ENCODE measurements at places on chromosomes 16 and 17. TPM values are rescaled to one million over a fixed set of nuclear protein-coding genes. Genes with fewer than 3 reads are reported as not detected.
A peak's percentile ranks its signal among the peaks of the same experiment; 100 is the strongest.

DNA sequence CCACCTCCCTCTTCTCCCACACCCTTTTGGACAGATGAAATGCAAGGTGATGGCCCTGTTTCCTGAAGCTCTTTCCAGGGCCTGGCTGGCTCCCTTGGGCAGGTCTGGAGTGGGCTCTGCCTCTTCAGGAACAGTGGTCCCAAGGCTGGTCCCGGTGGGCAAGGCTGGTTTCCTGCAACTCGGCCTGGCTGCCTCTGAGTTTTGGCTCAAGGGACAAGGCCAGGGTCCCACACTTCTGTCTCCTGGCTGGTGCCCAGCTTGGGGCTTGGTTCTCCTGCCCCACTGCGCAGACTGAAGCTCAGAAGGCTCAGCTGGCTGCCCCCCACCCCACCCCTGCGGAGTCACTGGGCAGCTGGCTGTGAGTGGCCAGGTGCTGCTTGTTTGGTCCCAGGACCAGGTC lies 3.8 kb upstream of the ACTG1 start:
- no peak for DNase-seq

GRCh38 chr16:12340151-12340733 lies 363.7 kb downstream of the SNX29 start:
- no peak for DNase-seq

DNA sequence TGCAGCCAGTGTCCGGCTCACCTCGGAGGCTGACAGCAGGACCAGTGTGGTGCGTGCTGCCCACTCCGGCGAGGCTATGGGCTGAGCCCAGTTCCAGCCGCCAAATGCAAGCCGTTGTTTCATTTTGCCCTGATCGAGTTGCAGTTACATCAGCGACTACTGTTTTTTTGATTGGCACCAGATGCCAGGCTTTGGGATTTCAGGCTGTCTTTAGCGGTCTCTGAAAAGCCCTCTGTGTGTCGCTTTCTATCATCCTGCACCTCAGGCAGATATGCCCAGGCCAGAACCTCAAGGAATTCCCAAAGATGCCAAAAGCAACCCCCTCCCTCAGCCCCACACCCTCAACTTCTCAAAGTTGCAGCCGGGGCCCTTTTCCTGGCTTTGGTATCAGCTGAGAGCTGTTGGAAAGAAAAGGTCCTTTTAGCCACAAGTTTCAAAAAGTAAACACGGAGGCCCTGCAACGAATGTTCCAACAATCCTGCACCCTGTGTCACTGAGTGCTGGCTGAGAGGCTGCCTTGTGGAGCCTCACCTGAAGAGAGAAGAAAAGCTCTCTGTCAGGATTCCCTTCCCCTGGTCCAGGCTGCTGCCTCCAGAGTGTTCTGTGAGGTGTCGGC lies 58.9 kb downstream of the WWP2 start:
- DNase-seq, result no peak

DNA sequence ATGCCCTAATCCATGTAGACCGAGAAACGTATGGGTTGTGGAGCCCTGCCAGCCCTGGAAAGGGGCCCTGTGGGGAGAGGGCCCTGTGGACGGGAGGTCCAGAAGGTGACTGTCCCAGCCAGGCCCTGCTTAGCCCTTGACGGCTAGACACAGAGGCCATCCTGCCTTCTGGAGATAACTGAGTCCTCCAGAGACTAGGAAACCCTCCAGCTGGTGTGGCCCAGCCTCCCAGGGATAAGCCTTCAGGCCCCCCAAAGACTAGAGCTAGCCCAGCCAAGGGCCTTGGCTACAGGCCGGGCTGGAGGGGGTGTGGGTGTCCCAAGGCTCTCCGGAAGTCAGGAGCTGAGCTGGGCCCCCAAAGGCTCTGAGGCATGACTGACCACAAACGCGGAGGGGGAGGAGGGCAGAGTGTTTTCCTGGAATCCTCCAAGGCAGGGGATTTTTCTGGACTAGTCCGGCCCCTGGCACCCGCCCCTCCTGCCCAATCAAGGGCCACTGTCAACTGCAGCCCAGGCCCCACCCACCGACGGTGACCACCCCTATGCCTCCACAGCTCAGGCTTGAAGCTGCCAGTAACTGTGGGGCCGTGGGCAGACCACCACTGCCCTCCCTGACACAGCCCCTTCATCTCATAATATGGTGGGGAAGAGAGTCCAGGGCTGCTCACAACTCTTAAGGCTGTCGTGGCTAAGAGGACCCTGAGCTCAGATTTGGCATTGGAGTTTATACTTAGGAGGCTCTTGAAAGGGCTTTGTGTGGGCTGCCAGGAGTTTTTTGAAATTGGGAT lies 885 bp upstream of the VASN start:
- no peak for DNase-seq

GRCh38 chr17:32148351-32148750 lies 6.0 kb downstream of the RHOT1 start:
- no peak for DNase-seq

GRCh38 chr17:45410144-45411091 lies 22.3 kb downstream of the ARHGAP27 start:
- DNase-seq, result no peak

DNA sequence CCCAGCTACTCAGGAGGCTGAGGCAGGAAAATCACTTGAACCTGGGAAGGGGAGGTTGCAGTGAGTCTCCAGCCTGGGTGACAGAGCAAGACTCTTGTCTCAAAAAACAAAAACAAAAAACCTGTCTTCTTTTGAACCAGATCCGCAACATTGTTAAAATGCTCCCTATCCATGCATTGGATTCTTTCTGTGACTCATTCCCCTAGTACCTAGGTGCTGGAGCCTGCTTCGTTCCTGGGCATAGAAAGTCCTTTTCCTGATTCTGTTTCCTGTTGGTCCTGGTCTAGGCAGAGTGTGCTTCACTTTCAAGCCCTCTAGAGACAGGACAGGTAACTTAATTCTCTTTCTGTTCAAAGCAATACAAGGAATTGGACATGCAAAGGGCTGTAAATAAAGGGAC lies 5.2 kb downstream of the EPN2 start:
- no peak for DNase-seq

GRCh38 chr17:27216836-27217235 lies 77.1 kb upstream of the WSB1 start:
- DNase-seq, result no peak

DNA sequence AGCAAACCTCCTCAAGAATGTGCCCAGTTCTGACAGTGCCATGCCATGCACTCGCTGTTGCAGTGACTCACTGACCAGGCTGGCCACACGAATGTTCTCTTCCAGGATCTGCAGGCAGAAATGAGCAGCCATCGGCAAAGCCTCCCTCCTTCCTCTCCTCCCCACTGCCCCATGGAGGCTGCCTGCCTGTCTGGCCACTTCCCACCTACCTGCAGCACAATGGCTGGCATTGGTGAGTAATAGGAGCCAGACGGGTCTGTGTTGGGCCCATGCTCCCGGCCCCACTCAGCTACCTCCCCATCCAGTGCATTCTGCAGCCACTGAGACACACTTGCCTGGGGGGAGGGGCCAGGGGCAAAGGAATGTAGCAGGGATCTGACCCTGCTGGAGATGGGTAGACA lies 2.8 kb upstream of the MATCAP1 start:
- DNase-seq, result no peak

DNA sequence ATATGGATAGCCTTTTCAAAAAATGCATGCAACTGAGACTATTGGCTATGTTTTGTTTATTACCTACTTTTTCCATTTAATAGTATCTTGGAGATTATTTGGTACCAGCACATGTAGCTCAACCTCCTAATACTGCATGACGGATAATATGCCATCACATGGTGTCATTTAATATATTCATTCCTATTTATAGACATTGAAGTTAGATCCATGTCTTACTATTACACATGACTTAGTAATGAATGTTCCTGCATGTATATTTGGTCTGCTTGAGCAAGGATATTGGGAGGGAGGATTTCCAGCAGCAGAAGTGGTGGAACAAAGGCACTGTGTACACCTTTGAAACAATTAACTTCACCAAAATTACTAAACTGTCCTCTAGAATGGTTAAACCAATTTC lies 561.3 kb downstream of the WWOX start:
- DNase-seq, result no peak

GRCh38 chr16:2194166-2194834 lies 2.1 kb downstream of the CASKIN1 start:
- DNase-seq, result peak; percentile 10

DNA sequence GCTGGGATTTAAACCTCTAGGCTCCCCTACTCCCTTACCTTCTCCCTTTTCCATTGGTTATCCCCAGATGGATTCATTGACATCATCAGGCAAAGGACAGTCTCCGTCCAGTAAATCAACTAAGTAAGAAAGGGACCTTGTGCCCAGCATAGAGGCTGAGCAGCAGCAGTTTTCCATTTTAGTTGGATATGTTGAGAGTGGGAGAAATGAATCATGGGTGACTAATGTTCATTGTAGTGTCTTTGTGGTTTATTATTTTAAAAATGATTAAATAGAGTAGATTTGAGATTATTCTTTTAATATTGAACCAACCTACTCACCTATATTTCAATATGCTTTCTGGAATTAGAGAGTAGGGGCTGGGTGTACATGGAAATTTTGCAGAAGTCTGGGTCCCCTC lies 99.4 kb upstream of the CACNG3 start:
- DNase-seq, result no peak

GRCh38 chr17:42275527-42276358 lies 448 bp downstream of the STAT5B start:
- no peak for DNase-seq

DNA sequence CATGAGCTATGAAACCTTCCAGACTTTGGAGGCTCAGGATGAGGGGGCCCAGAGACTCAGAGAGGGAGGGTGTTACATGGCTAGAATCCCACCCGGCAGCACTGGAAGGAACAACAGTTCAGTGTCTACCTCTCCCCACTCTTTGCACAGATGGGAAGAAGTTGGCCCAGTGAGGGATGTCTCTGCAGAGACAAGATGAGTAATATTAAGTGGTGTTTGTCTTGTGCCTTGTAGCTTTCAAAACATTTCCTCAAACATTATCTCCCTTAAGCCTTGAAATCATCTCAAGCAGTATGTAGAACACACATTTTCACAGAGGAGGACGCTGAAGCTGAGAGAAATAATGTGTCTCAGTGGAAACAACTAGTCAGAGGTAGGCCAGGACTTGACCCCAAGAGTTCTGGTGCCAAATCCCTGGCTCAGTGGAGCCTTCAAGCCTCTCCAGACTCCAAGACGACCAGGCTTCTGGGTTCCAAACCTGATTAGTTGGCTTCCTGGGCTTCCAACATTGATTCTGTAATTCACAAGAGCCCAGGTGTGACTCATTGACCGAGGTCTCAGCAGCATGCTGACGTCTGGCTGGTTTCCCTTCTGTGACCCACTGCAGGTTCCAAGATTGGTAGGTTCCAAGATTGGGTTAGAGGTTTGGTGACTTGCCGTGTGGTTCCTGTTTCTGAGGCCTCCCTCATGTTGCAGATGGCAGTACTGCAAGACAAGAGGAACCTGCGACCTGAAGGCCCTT lies 7.4 kb downstream of the RNF112 start:
- no peak for DNase-seq

DNA sequence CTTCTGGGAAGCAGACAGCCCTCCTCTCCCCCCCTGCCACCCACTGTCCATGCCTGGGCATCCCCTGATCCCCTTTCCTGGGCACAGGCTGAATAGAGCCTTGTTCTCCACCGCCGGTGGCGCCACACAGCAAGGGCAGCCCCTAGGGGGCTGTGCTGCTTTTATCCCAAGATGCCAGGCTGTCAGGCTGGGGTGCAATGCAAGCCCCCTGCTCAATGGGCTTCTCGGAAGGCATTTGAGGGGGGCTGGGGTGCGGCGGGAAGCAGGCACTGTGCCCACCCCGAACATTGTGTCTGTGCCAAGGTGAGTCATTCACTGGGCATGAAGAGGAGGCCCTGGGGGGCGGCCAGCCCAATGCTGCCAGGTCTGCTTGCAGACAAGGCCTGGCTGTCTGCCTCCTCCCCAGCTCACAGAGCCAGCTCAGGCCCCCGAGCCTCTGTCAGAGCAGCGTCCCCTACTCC lies 1.5 kb upstream of the GFAP start:
- DNase-seq, result no peak

GRCh38 chr16:63720848-63721247 lies 1401.0 kb downstream of the CDH11 start:
- DNase-seq, result no peak

DNA sequence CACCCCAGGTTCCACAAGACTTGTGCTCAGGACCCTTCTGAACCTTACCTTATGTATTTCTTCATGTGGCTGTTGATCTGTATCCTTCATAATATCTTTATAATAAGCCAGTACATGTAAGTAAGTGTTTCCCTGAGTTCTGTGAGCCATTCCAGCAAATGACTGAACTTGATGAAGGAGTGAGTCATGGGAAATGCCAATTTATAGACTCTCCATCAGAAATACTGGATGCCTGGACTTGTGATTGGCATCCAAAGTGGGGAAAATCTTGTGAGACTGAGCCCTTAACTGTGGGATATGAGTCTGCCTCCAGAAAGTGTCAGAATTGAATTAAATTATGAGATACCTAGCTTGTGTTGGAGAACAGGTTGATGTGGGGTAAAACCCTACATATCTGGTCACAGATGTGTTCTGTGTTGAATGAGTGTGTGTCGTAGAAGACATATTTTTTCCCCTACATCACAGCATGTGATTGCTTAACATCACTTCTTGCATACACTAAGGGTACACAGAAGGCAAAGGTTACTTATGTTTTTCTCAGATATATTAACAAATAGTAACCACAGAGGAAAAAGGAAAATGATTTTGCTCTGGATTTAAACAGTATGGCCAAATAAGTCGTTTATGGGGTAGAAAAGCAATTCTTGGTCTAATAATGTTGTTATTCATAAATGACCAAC lies 70.2 kb upstream of the NETO2 start:
- no peak for DNase-seq

- no peak for DNase-seq
Observed at GRCh38 chr16:1429631-1430030, 1.2 kb upstream of the PERCC1 start.

DNA sequence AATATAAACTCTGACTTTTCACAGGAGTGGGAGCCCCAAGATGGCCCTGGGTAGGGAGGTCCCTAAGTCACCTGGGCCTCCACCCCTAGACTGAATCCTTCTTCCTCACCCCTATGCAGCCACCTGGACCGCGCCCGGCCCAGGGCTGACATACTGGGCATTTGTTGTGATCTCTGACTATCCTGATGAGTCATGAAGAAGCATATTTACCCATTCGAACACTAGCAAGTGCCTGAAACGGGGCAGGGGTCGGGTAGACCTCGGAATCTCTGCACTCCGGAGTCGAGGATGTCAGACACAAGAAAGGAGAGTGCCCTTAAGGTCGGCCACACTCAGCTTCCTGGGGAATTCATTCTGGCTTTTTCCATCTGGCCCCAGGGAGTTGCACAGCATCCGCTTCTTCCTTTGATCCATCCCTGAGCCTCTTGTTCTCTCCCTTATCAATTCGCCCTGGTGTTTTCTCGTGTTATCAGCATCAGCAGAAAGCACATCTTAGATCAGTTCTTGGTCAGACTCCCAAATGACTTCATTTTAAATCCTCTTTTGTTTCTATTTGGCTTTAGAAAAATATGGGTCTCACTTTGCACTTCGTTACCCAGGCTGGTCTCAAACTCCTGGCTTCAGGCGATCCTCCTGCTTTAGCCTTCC lies 10.4 kb downstream of the METTL22 start:
- DNase-seq, result no peak

GRCh38 chr16:47461598-47462266 lies 601 bp downstream of the PHKB start:
- DNase-seq, result peak; percentile 21

GRCh38 chr17:77445760-77446532 lies 305.2 kb downstream of the SEC14L1 start:
- DNase-seq, result no peak

The CBX2 gene
- total RNA-seq, result 7.0 TPM

The SPNS2 gene
- 7.5 TPM for total RNA-seq

The ITGAE gene
- 14.0 TPM for total RNA-seq

The PPP1R1B gene
- 5.1 TPM for total RNA-seq

Data from urinary bladder (tissue), 4 donors.